ENCODE measurements at places on chromosomes 11 and 22.

- no peak for DNase-seq
Measured at GRCh38 chr11:78856211-78856610, 281.5 kb upstream of the NARS2 start.

DNA sequence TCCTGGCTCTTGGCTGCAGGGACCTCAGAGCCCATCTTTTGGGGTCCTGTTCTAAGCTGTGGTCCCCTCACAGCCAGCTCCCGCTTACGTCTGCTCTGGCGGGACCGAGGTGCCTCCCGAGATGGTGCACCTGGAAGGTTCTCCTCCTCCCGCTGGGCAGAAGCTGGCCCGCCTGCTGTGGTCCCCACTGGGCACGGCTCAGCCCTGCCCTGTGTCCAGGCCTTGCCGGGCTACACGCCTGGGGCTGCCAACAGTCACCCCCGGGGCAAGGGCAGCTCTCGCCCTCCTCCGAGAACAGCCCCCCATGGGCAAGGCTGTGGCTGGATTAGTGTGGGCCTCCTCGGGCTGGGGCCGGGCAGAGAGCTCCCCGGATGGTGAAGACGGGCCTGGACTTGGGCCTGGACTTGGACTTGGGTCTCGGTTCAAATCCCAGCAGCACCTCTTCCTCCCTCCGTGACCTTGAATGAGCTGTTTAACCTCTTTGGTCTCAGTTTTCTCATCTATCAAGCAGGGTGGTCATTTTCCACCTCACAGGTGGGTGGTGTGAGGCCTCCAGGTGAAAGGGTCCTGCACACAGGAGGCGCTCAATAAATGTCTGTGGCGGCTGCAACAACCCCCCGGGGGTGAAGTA, 998 bp downstream of the BAIAP2L2 start:
- DNase-seq, result no peak

DNA sequence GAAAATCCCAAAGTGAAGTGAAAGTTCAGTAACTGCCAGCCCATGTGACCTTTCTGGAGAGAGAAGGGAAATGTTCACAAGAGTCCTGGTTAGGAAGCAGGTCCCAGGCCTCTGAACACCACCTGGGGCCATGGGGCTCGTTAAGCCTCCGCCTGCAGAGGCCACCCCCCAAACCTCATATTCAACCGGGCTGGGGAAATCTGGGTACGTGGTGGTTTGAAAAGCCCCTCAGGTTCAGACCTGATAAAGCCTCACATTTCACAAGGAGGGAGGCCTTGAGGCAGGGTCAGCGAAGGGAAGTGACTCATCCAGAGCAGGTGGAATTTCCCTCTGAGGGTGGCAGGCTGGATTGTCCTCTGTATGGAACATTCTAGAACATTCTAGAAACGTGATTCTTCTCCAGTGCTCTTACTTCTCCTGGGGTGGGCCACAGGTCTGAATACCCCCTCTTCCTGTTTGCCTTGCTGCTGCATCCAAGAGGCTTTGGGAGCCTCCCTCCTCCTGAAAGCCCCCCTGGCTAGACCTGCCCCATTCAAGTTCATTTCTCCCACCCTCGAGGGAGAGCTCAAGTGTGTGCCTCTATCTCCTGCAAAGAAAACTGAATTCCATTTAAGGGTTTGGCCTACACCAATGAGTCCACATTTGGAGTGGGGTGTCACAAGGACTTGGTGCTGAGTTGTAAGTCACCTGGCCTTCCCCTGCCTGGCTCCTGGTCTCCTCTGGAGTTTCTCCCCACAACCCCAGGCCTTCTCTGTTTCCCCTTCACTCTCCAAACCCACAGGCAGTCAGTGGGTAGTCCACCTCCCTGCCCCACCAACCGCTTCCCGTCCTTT, 6.3 kb downstream of the FXYD2 start:
- peak; percentile 45 for DNase-seq

GRCh38 chr11:32843544-32843943, 13.8 kb downstream of the PRRG4 start:
- no peak for DNase-seq

GRCh38 chr11:25272214-25272613, 775.4 kb downstream of the LUZP2 start:
- no peak for DNase-seq

DNA sequence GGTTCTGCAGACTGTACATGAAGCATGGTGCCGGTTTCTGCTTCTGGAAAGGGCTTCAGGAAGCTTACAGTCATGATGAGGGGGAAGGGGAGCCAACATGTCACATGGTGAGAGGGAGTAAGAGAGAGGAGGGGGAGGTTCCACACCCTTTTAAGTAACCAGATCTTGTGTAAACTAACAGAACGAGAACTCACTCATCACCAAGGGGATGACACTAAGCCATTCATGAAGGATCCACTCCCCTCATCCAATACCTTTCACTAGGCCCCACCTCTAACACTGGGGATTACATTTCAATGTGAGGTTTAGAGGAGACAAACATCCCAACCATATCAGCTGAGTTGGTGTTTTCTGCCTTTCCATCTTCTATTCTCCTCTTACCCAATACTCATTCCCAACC, 83.5 kb downstream of the BDNF start:
- DNase-seq, result no peak

GRCh38 chr11:75356613-75357012, 5.2 kb upstream of the ARRB1 start:
- peak; percentile 69 for DNase-seq

GRCh38 chr11:15146271-15147003, 31.7 kb downstream of the INSC start:
- no peak for DNase-seq

GRCh38 chr11:95699631-95700470, 89.7 kb downstream of the FAM76B start:
- DNase-seq, result no peak

GRCh38 chr11:74412321-74412720, 14.1 kb upstream of the PGM2L1 start:
- no peak for DNase-seq

- no peak for DNase-seq
Measured at GRCh38 chr11:134739136-134739535, 327.1 kb upstream of the B3GAT1 start.

- DNase-seq, result peak; percentile 66
Measured at GRCh38 chr11:123628936-123629683, 25.3 kb downstream of the SCN3B start.

DNA sequence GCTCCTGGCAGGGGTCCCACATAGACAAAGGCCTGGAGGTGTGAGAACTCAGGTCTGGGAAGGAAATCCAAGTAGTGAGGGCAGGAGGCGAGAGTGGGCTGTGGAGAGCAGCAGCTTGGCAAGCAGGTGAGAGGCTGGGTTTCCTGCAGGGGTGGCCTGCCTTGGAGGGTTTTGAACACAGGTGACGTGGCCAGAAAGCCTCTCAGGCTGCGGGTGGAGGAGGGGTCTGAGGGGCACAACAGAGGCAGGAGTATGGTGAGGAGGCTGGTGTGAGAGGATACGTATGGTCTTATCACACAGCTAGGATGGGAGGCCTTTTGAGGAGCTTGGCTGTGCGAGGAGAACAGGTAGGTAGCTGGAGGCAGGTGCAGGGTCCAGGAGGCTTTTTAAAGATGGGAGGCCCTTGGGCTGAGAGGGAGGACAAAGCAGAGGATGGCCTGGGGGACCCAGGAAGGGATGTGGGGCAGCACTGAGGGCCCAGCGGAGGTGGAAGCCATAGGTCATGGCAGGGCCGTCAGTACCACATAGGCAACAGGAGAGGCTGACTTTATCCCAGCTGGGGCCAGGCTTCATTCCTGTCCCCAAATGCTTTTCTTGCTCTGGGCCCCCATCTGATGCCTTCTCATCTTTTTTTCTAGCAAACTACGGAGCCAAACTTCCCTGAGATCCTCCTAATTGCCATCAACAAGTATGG, 84.4 kb downstream of the MYO7A start:
- DNase-seq, result no peak

DNA sequence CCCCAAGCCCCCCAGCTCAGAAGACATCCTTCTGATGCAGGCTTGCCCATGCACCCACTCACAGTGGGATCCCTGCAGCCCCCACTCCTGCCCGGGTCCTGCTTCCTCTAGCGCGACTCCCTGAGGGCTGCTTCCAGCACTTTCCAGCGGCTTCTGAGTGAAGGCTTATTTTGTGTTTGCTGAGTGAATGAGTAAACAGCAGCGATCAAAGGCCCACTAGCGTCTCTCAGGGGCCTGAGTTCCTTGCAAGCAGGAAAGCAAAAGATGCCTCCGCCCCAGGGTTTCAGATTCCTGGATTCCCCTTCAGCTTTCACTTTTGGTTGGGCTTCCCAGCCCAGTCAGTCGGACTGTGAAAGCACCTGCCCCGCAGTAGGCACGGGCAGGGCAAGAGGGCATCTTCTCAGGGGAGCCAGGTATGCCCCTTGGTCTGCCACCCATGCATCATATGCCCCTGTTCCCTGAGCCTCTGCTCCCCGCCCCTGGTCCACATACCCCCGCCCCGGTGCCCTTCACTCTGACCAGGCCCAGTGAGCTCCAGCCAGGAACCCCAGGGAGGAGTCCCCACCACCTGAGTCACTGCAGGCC, 9.2 kb downstream of the FADD start:
- DNase-seq, result no peak

GRCh38 chr11:86983021-86983488, 27.9 kb upstream of the FZD4 start:
- no peak for DNase-seq

All from dermis microvascular lymphatic vessel endothelial cell (primary cell).